ENCODE measurements at places on chromosomes 5 and 9.

DNA sequence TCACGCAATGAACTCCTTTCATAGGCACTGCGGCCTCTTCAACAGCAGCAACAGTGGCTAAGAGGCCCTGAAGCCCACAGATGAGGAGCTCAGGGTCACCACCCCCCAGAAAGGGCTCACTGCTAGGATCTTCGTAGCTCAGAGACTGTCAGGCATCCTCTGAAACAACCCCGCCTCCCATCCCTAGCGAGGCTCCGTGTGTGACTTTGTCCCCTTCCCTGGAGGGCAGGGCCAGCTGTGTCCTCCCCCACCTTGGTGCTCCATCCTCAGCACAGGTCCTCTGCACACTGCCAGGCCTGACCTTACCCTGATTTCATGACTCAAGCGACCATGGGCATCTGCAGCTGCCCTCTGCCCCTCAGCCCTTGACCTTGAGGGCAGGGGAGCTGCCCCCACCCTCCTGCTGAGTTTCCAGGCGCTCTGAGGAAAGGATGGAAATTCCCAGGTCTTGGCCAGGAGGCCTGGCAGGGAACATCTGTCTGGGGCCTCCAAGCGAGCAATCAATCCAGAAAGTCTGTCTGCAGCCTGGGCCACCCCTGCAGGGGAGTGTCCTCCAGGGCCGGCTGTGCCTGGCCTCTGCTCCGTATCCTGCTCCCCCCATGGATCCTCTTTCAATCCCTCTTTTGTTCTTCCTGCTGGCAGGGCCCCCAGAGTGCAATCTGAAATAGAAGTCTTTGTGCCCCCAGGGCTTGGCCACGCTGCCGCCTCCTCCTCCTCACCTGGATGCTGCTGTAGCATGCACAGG is 6.8 kb upstream of the IRX4 start:
- DNase-seq: no peak

DNA sequence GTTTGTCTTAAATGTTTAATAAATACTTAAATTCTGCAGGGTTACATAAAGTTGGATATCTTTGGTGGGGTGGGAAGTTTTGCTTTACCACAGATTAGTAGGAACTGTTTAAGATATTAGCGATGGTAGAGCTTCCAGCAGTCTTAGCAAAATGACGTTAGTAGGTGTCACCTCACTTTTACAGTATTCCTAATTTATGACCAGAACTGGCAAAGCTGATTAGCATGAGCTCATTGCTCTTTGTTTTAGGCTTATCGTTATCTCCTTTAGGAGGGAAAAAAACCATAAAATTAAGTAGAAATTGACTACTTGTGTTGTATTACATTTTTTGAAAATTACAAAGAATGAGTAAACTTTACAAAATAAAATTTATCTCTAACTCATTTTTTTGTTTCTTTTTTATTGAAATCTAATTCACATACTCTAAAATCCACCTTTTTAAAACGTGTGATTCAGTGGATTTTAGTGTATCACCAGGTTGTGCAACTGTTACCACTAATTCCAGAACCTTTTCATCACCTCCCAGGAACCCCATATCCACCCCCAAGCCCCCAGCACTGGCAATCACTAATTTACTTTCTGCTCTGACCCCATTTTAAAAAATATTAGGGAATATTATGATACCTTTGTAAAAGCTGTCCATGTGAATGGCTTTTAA is 129.5 kb downstream of the TRIO start:
- no peak for DNase-seq

DNA sequence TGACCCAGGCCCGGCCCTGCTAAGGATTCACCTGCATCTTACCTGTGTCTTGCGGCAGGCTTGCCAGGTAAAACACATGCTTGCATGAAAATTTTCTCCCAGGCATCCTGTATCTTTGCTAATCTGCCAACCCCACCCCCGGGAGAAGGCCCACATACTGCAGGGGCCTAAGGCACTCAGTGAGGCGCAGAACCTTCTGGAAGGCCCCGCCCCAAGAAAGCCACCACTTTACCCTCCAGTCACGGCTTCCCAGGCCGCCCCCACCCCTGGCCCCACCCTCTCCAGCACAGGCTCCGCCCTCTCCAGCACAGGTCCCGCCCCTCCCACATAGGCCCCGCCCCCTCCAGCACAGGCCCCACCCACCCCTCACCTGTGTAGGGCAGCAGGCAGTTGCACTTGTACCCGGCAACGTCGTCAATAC is 29.8 kb upstream of the SEC16A start:
- no peak for DNase-seq

DNA sequence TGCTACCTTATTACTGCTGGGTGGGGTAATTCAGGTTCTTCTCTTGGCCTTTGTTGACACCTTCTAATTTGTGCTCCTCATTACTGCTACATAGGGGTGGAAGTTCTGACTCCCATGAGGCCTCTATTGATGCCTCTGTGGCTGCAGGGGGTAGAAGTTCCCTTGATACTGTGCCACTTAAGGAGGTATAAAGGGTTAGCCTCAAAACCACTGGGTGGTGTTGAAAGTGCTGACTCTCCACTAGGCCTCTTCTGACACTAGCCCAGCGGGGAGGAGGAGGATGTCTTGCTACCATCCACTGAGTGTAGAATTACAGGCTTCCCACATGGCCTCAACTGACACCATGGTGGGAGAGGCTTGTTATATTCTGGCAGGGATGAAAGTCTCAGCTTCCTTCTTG is 36.7 kb upstream of the CCDC112 start:
- no peak for DNase-seq

DNA sequence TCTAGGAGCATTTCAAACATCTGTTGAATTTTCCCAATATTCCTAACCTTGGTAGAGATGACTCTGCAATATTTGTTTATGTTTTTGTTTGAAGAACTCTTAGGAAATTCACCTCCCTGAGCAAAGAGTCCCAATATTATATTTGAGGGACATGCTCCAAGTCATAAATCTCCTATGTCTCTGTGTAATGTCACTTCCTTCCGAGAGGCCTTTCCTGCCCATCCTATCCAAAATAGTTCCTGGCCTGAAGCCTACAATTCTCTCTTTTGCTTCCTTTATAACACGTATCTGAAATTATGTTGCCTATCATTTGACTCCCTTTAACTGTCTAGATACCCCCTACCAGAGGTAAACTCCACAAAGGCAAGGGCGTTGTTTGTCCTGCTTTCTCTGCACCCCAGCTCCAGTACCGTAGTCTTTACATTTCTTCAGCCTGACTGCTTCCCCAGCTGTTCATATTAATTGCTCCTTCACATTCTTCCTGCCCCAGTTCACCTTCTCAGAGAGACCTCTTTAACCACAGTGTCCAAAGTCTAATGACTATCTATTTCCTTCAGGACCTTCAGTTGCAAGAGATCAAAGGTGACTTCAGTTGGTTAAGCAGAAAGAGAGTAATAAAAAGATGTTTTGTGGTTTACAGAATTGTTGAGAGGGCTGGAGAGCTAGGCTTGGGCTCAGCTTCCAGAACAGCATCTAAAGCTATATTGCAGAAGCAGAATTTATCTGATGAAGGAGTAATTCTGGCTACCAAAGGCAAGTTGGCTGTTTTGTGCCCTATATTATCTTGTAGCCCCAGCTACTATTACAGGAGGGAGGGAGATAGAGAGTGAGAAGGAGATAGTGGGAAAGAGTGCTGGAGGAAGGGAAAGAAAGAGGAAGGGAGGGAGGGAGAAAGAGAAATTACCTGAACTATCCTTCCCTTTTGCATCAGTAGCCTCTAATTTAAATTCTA is 109.3 kb upstream of the TMEM161B start:
- DNase-seq: no peak

DNA sequence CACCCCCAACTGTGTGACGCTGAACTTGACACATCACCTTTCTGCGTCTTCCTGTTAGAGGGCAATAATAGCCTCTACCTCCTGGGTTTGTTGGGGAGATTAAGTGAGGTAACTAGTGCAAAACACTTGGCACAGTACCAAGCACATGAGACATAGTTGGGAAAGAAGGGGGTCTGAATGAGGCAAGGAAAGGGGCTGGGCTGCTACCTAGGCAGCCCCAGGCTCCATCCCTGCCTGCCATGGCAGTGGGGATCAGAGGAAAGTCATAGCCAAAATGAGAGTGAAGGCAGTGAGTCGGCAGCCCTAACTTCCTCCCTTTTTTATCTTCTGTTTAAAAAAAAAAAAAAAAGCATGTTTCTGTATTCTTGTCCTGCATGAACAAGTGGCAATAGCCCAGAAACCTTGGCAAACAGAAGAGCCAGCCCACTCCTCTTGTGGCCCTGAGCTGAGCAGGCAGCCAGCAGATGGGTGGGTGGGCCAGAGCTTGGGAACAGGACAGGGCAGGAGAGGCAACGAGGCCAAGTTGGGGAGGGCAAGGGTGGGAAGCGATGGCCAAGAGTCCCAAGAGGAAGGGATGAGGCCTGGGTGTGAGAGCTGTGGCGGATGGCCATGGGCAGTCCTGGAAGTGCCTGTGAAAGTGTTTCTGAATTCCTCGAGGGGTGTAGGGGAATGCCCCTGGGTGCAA is 11.4 kb downstream of the CAMK2A start:
- no peak for DNase-seq

DNA sequence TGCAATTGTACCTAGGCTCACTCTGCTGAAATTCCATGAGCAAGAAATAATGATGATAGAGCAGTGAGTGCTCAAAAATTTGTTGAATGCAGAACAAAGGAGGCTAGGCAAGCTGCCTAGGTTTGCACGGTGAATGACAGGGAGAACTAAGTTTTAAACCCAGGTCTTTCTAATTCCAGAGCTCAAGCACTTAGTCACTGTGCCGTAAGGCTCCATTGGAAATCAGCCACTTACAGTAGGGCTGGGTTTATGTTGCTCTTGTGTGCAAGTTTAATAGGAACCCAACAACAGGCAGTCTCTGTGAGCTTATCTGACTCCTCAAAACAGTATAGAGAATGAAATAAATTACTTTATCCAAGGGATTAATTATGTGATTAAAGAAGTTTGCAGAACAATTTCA is 147.0 kb downstream of the CSNK1G3 start:
- no peak for DNase-seq

DNA sequence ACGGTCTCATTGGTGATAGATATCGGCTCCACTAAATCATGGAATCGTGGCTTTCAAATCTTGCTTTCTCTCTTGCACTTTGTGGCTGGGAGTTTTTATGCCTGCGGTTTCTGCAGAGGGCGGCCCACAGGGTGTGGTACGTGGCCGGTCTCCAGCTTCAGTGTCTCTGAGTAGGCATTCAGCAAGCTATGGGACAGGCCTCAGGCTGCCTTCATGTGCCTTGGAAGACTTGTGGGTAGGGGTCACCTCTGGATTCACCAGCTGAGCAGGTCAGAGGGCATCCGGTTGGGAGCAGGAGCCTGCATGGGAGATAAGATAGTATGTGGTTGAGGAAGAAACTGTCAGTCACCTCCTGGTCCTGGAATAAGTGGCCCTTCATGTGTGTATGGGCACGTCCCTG is 47.7 kb downstream of the AMBP start:
- no peak for DNase-seq

- DNase-seq: no peak
Observed at GRCh38 chr5:7755958-7756357, 95.0 kb downstream of the CFAP90 start.

DNA sequence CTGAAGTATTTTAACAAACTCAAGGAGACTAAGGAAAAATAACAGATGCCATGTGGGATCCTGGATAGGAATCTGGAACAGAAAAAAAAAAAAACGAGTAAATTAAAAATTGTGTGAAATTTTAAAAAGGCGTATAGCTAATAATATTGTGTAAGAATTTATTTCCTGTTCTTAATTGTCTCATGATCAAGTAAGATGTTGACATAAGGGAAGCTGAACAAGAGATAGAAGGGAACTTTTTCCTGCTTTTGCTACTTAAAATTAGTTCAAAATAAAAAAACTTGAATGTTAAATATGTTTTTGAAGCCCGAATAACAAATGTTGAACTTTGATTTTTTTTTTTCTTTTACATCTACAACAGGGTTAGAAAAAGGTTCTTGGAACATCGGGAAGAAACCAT is 10.5 kb downstream of the SNAPC3 start:
- no peak for DNase-seq

- DNase-seq: no peak
Observed at GRCh38 chr9:131480258-131480657, 22.5 kb upstream of the POMT1 start.

GRCh38 chr5:26482076-26482809 is 556.1 kb downstream of the CDH9 start:
- no peak for DNase-seq

DNA sequence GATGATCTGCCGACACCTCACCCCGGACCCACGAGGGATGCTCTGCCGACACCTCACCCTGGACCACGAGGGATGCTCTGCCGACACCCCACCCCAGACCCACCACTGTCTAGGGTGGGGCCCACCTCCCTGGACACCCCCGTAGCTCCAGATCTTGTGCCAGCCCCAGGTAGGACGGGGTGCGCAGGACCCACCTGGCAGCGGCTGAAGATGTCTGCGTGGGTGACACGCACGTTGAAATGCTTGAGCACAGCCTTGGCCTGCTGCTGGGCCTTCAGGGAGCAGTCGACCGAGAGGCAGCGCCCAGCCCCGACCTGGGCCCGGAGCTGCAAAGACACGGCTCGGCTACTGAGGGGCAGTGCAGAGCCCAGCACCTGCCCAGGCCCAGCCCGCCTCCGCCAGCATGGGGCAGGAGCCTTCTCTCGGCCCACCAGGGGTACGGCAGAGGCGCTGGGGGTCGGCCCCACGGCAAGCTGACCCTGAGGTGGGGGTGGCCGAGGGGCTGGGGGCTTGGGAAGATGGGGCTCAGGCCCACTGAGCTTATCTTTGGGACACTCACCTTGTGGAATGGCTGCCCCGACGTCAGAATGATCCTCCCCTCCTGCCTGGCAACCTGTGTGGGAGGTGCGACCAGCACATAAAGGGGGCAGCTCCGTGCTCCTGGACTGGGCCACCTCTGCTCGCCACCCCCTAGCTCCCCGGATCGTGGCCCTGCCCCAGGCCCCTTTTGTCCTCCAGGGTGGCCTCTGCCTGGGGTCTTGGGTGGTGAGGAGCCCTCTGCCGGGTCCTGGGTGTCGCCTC is 21.7 kb upstream of the NRARP start:
- no peak for DNase-seq

- no peak for DNase-seq
Observed at GRCh38 chr9:112409758-112410157, 29.9 kb downstream of the HSDL2 start.

GRCh38 chr9:33147416-33148169 is 19.5 kb downstream of the B4GALT1 start:
- no peak for DNase-seq

- no peak for DNase-seq
Observed at GRCh38 chr5:144779368-144779767, 608.7 kb downstream of the KCTD16 start.

- DNase-seq: no peak
Observed at GRCh38 chr9:20726144-20726543, 42.1 kb downstream of the FOCAD start.

- DNase-seq: no peak
Observed at GRCh38 chr5:112857866-112858265, 3.2 kb upstream of the SRP19 start.

- no peak for DNase-seq
Observed at GRCh38 chr9:83665580-83666200, 42.1 kb downstream of the UBQLN1 start.

All from stimulated activated CD4-positive, alpha-beta T cell treated with anti-CD3 and anti-CD28 coated beads, Interleukin-1b, Interleukin-23, amount 100 ng/mL, for 1 hour (primary cell).